Smooth muscle cell of the brain vasculature (primary cell): ENCODE measurements at places on chromosomes 5 and 9.

DNA sequence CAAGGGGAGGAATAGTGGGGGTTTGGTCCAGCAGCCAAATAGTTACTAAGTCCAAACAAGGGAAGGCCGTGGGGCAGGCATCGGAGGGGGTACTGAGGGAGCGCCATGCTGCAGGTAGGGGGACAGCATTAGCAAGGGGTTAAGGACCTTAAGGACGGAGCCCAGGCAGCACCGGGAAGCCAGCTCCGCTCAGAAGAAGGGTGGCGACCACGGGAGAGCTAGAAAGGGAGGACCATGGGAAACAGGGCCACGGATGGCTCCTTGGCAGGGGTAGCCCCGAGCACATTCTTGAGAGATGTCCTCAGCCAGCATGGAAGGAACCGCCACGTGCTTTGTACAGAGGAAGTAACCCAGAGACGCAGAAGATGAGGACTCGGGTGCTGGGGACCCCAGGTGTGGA is 76.2 kb upstream of the STXBP1 start:
- DNase-seq: no peak

- DNase-seq: no peak
Observed at GRCh38 chr5:135253601-135254178, 145.3 kb downstream of the MACROH2A1 start.

DNA sequence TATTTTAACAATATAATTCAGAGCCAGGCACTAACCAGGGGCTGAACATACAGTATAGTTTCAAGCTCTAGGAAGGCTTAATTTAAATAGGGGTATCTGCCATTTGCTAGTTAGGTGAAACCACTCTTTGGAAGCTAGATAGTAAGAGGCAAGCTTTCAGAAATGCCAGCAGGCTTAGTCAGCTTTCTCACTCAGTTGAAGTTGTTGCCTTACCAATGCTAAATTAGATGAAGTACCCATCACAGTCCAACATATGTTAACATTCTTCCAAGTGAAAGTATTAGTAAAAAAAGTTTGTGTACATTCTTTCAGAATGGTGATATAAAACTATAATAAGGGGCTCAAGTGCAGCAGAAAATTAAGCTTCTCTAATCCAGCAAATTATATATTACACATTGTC is 215.0 kb downstream of the CNTLN start:
- DNase-seq: no peak

DNA sequence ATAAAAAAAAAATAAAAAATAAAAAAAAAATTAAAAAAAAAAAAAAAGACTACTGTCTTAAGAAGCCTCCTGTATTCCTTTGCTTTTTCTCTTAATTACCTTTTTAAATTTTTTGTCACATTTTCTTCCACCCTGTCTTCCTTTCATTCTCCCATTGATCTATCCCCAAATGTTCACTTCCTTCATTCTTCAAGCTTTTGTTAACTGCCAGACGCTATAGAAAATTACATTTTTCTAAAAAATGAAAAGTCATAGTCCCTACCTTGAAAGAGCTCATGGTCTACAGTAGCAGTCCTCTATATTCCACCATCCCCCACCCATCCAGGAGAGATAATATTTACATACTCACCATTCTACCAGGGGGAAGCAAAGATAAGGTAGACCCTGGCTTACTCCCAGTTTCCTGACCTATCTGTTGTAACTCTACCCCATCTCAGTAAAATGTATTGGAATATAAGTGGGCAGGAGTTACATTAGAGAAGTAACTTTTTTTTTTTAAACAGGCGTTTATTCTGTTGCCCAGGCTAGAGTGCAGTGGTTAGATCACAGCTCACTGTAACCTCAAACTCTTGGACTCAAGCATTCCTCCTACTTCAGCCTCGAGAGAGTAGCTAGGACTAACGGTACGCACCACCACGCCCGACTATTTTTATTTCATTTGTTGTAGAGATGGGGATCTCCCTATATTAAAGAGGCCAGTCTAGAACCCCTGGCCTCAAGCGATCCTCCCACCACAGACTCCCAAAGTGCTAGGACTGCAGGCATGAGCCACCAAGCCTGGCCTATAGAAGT is 3.8 kb upstream of the PRKAA1 start:
- no peak for DNase-seq

GRCh38 chr5:16508730-16509531 is 43.3 kb upstream of the ZNF622 start:
- no peak for DNase-seq

DNA sequence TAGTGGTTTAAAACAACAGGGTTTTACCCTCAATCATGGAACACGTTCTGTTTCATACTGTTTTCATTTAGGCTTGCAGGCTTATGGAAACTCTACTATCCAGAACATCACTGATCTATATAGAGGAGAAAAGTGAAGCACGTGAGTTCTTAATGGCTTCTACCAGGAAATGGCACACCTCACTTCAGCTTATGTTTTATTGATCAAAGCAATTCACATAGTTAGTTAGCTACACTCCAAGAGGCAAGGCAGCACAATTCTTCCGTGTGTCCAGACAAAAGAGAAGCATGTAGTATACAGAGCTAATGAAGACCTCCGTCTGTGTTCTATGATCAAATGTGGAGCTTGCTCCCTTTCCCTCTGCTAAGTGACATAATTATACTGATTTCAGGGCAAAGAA is 353.3 kb upstream of the CD180 start:
- DNase-seq: no peak

DNA sequence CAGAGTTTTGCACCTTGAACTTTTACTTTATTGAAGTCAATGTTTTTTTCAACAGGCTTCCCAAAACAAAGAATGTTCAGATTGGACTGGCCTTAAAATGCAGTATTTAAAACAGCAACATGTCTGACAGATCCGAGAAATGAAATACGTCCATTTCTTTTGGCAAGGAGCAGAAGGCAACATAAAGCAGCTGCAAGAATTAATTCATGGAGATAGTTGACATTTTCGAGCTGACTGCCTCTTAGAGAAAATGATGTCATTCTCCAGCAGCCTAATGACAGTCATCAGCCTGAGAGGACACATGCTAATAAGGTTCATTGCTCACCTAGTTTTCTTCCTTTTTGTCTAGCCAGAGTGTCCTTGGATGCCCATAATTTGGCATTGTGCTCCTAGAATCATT is 232.2 kb upstream of the SEMA6A start:
- no peak for DNase-seq

- no peak for DNase-seq
Observed at GRCh38 chr9:129746092-129746777, 6.6 kb downstream of the PTGES start.

DNA sequence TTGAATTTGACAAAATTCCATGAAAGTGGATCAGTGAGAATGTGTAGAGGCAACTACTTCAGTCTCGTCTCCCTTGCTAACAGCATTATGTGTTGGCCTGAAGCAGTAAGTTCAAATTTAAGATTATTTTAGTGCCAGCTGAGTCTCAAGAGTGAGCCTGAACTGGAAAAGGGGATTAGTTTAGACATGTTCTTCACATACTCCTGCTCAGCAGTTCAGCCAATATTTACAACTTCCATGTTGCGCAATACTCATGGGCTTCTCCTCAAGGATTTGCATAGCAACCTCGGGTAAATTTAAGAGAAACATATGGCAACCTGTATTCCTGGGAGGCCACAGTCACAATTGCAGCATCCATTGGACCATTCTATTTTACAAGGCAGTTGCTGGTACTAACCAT is 553.8 kb downstream of the PTPRD start:
- DNase-seq: no peak

DNA sequence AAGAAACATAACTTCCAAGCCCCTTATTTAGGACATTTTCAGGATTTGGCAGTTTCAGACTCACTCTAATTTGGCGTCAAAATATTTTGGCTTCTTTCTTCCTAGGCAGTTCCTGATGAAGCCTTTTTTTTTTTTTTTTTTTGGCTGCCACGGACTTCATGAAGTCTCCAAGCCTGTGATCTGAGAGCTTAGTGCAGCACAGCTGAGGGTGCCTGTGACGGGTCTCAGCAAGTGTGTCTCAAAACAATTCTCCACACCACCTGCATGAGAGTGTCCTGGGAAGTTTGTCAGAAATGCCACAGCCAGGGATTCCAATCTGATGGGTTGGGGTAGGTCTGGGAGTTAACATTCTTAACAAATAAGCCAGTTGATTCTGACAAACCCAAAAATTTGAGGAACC is 6.0 kb upstream of the ESM1 start:
- DNase-seq: no peak

- DNase-seq: no peak
Observed at GRCh38 chr5:130762031-130762430, 403.0 kb downstream of the HINT1 start.

DNA sequence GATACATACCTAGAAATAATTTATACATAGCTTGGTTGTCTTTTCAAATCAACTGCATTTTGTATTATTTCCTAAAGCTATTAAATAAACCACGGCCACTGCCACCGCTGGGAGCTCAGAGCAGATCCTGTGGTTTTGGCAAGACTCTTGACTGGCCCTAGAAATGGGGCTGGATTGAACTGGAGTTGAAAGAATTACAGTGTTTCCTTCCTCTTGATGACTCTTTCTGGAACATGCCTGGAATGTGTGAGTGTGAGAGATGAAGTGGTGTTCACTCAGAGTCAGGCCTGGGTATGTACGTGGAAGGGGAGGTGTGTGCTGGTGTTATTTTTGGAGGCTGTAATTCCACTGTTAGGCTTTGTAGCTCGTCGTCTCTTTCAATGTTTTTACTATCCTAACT is 45.9 kb downstream of the TEK start:
- peak; percentile 64 for DNase-seq

DNA sequence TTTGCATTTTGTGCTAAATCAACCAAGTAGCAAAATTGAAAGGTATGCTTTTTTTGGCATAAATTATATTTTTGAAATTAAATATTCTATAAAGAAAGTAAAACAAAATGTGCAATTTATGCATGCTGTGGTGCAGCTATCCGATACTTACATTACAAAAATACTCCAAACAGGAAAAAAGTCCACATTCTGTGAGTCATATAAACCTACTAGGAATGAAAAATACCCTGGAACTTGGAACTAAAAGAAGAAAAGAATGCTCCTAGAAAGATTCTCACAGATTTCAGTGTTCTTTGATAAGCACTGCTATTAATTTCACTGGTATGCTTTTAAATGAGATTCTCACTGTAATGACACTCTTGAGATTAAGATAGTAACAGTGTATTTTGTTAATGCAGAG is 92.6 kb downstream of the OSMR start:
- no peak for DNase-seq

DNA sequence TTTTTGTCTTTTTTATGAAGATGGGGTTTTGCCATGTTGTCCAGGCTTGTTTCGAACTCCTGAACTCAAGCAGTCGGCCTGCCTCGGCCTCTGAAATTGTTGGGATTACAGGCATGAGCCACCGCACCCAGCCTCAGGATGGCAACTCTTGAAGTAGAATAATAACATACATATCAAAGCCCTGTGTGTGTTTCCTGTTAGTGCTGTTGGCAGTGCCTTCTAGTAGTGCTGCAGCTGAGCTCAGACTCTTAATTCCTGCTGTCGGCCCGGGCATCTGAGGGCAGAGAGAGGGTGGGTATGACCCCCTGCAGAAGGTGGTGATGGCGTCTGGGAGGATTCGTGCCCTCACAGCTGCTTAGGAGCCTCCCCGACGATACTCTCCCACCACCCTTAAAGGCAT is 227.2 kb downstream of the PDZD2 start:
- no peak for DNase-seq

GRCh38 chr5:139473105-139473504 is 2.3 kb downstream of the SMIM33 start:
- DNase-seq: no peak

DNA sequence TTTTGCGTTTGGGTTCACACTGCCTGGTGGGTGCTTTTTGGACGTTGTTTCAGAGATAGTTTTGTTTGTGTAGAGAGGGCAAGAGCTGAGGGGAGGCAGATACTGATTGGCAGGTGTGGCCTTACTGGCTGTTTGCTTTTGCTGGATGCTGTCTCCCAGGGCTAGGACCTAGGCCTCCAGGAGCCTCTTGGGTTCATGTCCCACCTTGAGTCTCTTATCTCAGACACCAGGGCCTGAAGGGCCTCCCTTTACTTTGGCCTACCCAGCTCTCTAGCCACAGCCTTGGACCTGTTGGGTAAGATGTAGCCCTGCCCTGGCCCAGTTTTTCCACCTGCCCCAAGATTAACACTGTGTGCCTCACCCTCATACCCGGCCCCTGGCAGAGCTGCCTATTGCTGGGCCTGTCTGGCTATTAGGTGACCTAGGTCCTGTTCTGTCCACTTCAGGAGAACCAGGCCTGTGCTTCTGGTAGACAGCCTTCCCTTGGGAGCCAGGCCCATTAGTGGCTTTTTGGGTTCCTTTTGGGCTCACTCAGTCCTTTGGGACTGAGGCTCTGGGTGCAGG is 13.4 kb downstream of the PTPA start:
- no peak for DNase-seq

- no peak for DNase-seq
Observed at GRCh38 chr5:5685737-5686136, 263.3 kb downstream of the ICE1 start.

DNA sequence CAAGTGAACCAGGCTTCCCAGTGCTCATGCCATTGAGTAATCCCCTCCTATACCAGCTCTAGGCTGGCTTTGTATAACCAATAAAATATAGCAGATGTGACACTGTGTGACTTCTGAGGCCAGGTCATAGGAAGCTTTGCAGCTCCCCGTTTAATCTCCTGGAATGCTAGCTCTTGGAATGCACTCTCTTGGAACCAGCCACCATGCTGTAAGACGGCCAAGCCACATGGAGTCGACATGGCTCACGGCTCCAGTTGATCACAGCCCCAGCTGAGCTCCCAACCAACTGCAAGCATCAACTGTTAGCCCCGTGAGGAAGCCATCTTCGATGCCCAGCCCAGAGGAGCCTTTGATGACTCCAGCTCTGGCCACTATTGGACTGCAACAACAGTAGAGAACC is 74.5 kb downstream of the SH3TC2 start:
- DNase-seq: no peak

DNA sequence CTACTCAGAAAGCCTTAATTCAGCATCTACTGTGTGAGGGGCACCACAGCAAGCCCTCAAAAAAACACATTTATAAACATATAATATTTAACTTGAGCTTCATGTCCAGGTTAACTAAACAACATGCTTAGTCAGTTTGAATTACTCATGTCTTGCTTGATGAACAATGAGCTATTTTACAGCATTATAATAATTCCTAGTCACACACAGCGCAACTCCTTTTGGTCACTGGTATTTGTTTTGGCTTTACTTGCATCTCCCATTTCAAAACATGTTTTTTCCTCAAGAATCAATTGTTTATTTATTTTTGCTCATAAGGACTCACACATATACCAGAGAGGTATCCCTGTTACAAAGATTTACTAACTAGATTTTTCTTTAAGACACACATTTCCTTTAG is 616.7 kb upstream of the DAB2 start:
- peak; percentile 13 for DNase-seq

DNA sequence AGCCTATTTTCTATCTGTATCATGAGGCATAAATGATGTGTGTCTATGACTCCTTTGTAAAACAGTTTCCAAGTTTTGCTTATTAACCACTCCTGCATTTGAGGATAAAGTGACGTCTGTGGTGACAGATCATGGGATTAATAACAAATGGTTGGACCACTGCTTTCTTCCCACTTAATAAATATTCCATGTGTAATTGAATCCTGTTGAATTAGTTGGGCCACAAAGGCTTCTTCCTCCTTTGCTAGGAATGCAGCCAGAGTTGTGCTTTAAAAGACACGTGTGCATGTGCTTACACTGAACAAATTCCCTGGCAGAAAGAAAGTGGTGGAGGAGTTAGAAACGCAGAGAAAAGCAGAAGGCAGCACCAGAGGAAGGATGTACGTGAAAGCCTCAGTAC is 150.2 kb downstream of the ACTBL2 start:
- DNase-seq: no peak
